Activated naive CD4-positive, alpha-beta T cell (primary cell): ENCODE measurements at places on chromosomes 5 and 9.

DNA sequence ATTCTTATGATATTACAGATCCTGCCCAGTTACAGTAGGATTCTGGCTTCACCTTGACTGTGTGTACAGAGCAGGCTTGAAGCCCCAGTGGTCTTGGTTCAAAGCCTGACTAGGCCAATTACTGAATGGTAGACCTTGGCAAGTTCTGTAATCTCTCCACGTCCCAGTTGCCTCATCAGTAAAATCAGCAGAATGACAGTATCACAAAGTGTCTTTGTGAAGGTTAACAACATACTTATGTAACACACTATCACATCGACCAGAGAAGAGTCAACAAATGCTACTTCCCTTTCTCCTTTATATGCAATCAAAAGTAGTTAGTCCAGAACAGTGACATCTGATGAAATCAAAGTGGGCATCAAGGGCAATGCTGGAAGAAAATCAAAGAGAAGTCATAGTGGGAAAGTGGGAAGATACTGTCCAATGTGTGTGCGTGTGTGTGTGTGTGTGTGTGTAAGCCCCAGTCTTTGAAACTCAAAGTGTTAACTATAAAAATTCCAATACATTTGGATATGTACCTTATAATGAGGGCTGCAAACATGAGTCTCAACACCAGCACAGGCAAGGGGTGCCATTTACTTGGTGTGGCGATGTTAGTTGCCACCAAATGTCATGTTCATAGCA lies 93.5 kb upstream of the EGFLAM start:
- DNase-seq = no peak

DNA sequence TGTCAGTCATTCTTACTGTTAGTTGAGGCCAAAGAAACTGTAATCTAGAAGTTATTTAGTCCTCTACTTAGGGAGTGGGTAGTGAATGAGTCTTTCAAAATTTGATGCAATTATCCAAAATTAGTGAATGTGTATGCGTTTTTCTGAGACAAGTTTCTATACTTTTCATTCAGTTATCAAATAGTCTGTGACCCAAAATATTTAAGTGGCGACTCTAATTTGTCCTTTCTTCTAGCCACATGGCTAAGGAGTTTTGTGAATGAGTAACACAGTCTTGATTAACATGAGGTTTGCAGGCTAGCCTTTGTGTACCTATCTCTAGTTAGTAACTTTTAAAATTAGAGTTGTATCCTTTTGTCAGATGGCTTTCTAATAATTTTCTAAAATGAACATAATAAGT lies 45.6 kb downstream of the COMMD10 start:
- DNase-seq = no peak

- DNase-seq = no peak
Observed at GRCh38 chr5:103286622-103287021, 28.1 kb downstream of the MACIR start.

DNA sequence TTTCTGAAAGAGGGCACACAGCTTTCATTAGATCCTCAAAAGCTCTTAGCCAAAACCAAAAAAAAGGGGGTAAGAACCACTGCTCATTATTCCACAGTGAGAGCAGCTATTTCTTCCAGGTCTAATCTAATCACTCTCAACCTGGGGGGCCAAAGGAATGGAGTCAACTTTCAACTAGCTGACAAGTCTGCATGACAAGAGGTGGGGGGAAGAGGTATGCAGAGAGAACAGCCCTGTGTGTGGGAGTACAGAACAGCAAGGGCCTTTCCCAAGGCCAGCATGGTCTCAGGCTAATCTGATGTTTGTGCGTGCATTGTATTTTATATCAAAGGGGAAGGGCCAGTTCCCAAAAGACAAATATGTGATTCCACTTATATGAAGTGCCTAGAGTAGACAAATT lies 36.9 kb upstream of the PIP5K1B start:
- no peak for DNase-seq

DNA sequence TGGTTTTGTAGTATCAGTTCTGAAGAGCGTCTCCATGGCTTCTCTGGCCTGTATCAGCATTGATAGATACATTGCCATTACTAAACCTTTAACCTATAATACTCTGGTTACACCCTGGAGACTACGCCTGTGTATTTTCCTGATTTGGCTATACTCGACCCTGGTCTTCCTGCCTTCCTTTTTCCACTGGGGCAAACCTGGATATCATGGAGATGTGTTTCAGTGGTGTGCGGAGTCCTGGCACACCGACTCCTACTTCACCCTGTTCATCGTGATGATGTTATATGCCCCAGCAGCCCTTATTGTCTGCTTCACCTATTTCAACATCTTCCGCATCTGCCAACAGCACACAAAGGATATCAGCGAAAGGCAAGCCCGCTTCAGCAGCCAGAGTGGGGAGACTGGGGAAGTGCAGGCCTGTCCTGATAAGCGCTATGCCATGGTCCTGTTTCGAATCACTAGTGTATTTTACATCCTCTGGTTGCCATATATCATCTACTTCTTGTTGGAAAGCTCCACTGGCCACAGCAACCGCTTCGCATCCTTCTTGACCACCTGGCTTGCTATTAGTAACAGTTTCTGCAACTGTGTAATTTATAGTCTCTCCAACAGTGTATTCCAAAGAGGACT lies 1.5 kb downstream of the GPR21 start:
- no peak for DNase-seq

DNA sequence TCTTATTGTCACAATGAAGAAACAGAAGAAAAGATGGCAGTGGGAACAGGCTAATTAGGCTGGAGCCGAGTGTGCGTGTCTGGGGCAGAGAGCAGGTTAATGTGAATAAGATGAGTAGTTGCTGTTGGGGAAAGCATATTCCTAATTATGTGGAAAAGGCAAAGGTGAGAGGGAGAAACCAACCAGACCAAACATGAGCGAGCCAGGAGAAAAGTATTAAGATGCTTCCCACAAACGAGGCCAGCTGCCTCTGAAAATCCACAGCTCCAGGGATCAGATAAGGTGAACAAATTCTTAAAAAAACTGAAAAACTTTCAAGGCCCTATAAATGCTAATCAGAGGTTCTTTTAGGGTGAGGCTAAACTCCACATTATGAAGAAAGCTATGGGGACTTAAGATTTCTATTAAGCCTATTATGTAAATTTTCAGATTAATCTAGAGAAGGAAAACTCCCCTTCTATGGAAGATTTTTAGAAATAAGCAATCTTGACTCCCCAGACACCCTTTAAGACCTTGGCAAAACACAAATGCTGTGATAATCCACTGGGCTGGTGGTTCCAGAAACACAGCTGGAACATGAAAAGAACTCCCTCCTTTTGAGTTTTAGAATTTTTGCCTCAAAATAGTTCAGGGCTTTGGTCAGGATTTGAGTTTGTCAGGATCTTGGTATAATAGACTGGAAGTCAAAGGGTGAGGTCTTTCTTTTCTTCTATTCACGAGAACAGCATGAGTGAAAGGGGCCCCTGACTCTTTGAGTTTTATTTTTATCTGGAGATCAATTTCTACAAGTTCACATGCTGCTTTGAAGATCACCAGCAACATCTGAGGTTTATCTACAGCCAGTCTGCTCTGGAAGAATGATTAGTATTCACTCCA lies 238.1 kb downstream of the SPOCK1 start:
- DNase-seq = no peak

DNA sequence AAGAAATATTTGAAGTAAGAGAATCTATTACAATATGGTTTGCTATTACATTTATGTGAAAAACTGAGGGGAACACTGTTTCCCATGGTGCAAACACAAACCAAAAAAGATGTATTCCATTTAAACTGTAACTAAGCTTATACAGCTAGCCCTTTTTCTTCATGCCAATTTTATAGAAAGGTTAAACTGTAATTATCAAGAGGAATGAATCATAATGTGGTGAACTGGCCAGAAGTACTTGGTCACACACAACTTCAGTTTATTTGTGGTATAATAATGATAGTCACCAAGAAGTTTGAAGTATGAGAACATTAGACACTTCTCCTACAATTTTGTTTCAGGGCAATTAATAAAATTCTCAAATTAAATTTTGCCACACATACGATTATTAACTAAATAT lies 177.9 kb downstream of the XRCC4 start:
- no peak for DNase-seq

GRCh38 chr5:133610489-133611356 lies 1.6 kb downstream of the FSTL4 start:
- DNase-seq = no peak

DNA sequence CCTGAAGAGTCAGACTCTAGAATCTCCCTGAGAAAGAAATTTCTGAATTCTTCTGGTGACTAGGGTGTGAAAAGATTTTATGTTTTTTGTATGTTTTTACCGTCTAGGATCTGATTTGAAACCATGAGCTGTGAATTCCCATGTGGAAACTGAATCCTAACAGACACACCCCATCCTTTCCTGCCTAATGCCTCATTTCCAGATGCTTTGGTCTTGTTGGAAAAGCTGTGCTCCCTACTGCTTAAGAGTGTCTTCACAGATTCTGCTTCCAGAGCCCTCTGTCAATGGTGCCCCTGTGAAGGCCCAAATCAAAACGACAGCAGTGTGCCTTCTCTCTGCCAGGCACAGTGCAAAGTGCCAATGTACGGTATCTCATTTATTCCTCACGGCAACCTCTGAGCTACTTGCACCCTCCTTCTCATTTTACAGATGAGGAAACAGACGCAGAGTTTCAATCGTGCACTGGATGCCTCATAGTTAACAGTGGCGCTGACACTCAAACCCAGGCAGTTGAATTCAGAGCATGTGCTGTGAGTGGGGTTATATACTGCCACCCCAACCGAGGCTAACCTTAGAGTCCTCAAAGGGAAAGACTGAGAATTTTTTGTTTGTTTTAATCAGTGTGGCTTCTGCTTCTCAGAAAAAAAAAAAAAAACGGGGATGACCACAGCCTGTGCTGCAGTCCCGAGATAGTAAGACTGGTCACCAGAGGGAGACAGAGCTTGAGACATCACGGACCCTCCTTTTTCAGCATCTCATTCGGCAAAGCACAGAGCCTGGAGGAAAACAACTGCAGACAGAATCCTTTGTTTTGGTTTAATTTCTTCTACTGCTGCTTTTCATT lies 188.4 kb downstream of the SNCAIP start:
- no peak for DNase-seq

GRCh38 chr9:131739133-131739958 lies 530 bp downstream of the RAPGEF1 start:
- DNase-seq = no peak

DNA sequence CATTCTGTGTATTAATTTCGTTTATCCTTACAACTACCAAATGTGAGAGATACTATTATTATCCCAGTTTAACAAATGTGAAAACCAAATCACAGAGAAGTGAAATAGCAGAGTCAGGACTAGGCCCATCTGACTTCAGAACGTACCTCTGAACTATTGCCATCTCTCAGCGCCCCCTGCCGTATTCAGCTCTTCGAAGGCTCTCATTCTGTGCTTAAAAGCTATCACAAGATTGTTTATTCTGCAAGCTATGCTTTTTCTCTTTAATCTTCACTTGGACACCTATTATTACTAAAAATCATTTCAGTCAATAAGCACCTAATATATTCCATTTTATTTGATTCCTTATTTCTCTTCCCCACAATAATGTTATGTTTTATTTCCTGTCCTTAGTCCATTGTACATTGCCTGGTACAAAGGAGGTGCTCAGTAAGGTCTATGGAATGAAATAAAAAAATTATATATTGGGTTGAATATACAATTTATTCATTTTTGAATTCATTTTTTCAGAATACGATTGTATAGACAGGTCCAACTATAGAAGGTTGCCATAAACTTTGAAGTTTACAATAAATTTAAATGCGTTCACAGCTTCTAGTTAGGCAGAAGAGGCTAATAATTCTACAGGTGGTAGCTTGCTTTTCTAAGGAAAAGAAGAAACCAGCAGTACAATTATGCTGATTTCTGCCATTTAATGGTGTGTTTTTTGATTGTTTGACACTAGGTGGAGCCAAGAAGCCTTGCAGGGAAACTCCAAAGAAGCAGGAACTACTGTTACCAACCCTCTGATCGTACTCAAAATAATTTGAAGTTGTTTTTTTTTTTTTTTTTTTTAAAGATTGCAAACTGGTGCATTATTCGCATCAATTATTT lies 202.2 kb upstream of the DMRTA1 start:
- no peak for DNase-seq

- DNase-seq = no peak
Observed at GRCh38 chr5:171640480-171640879, 145.1 kb upstream of the SMIM23 start.

GRCh38 chr9:2853517-2853916 lies 9.6 kb upstream of the PUM3 start:
- no peak for DNase-seq
